Sciatic nerve (tissue), 2 donors: ENCODE measurements at places on chromosomes 1 and 21. TPM values are rescaled to one million over a fixed set of nuclear protein-coding genes. Genes with fewer than 3 reads are reported as not detected.

GRCh38 chr1:183571678-183572268 is 18.5 kb downstream of the NCF2 start:
- DNase-seq = no peak

GRCh38 chr1:204188959-204189639 is 7.2 kb downstream of the KISS1 start:
- no peak for DNase-seq

DNA sequence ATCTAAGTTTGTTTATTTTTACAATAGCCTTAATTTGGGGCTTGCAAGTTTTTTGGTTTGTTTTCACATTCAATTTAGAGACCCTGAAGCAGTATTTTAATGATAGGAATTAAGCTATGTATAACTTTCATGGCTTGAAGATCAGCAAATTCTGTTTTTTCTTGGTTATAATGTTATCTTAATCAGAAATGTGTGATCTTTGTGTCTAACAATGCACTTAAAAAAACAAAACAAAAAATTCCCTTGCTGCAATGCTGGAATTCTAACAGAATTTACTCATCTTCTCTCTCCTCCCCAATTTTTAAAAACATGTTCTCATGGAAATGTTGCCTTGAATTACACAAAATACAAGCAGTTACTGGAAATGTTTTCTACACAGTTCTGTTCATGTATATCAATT is 113.1 kb downstream of the OLFML2B start:
- DNase-seq = no peak

GRCh38 chr1:25064465-25065240 is 134.6 kb upstream of the RUNX3 start:
- no peak for DNase-seq

DNA sequence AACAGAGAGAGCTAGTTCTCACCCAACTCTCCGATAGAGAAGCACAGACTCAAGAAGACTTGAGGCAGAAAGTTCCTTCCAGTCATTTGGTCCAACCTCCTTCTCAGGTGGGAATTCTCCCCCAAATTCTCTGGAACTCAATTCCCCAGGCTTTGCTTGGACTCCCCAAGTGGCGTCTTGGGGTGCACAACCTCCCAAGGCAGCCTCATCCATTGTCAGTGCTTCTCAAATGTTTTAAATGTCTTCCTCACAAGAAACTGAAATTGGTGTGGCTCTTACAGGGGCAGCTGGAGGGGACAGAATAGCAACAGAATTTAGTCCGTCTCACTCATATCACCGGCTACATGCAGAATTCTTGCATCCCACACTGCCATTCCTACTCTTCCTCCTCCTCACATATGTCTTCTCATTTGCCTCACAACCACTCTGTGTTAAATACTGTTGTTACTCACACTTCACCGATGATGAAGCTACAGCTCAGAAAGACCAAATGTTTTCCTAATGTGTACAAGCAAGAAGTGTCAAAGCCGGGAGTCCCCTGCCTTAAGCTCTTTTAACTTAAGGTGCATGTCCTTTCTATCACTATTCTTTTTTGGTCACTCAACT is 33.4 kb upstream of the CD84 start:
- DNase-seq = no peak

BCAR3 gene
- total RNA-seq = 35.9 TPM
